ENCODE measurements at places on chromosomes 4 and X.

DNA sequence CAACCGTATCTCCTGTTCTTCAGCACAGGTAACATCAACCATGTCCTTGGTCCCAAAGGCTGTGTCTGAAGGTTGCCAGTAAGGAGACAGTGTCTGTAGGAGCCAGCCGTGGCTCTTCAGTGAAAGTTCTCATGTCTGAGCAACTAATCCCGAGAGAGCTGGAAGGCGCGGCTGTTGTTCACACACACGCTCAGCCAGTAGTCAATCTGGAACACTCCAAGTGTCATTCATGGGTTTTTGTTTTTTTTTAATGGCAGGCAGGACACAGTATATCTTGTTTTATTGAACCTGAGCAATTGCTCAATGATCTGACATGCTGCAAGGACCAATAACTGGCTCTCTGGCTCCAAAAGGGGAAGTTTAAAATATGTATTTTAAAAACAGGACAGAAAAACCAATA is 48.4 kb upstream of the MAP3K15 start:
- no peak for DNase-seq

GRCh38 chr4:114015444-114015899 is 36.0 kb upstream of the ARSJ start:
- no peak for DNase-seq

- no peak for DNase-seq
Observed at GRCh38 chr4:7073526-7074390, 5.9 kb upstream of the GRPEL1 start.

- DNase-seq: no peak
Observed at GRCh38 chr4:109930464-109930863, 17.8 kb downstream of the EGF start.

- DNase-seq: no peak
Observed at GRCh38 chrX:12325171-12325570, 186.9 kb downstream of the FRMPD4 start.

GRCh38 chr4:25075851-25076250 is 45.1 kb upstream of the LGI2 start:
- DNase-seq: no peak

- no peak for DNase-seq
Observed at GRCh38 chr4:40992472-40993295, 221.7 kb downstream of the APBB2 start.

GRCh38 chr4:184856277-184856609 is 30.5 kb upstream of the ACSL1 start:
- DNase-seq: no peak

DNA sequence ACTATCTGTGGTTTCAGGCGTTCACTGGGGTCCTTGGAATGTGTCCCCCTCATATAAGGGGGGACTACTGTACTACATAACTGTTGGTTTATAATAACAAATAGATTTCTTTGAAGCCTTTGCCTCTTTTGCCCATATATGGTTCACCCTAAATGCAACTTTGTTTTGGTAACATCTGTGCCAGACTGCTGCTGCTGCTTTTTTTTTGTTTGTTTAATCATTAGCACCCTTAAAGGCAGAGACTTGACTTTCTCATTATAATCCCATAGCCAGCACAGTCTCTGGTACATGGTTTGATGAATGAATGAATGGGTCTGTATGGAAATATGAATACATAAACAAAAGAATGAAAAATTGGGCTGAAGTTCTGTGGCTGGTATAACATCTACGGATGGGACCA is 80.2 kb upstream of the LHFPL1 start:
- DNase-seq: no peak

GRCh38 chrX:2829469-2830246 is 928 bp downstream of the GYG2 start:
- DNase-seq: no peak

GRCh38 chr4:133014473-133015135 is 134.5 kb upstream of the PCDH10 start:
- DNase-seq: no peak

GRCh38 chr4:40698733-40699132 is 51.0 kb upstream of the NSUN7 start:
- no peak for DNase-seq

GRCh38 chr4:129059028-129059427 is 34.3 kb downstream of the SCLT1 start:
- no peak for DNase-seq

DNA sequence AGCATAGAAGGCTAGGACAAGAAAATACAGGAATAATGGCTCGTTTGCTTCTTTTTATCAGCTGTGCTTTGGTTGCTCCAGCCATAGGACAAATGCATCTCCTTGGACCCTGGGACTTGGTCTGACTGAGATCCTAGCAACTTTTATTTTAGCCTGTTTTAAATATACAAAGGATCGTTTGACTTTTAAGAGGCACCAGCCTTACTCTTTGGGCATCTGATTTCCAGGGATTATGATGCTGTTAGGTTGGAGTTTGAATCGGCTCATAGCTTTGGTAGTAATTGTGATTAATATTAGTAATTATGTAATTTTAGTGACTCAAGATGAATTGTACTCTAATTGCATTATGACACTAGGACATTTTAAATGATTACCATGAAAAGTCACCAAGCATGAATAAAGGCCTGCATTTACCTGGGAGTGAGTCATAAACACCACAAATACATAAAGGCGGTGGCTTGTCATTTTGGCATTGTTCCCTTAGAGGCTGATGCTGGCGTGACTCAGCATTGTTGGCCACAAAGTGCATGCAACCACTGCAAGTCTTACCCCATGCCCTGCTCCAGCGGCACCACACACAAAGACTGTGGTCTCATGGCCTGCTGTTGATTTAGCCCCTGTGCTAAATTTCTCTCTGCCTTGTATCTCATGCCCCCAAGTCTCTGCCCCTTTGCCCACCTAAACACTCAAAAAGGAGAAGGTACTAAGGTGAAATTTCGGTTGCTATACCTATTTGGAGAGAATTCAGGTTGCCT is 12.4 kb downstream of the GPAT3 start:
- peak; percentile 2 for DNase-seq

DNA sequence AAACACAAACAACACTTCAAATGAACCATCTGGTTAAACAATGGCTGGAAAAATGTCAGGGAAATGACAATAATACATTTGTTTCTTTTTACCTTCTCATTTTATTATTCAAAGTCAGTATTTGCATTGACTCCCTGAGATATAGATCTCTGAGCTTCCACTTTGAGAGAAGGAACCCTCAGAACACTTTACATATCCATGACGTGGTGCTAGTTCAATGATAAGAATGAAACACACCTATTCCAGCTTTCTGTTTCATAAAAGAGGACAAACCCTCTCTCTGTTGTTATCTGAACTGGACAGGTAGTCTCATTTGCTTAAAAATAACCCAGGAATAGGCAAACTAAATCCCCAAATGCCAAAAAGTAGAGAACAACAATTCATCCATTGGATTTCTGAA is 65.3 kb upstream of the CCSER1 start:
- DNase-seq: no peak

- no peak for DNase-seq
Observed at GRCh38 chr4:97349468-97350186, 793.6 kb downstream of the STPG2 start.

DNA sequence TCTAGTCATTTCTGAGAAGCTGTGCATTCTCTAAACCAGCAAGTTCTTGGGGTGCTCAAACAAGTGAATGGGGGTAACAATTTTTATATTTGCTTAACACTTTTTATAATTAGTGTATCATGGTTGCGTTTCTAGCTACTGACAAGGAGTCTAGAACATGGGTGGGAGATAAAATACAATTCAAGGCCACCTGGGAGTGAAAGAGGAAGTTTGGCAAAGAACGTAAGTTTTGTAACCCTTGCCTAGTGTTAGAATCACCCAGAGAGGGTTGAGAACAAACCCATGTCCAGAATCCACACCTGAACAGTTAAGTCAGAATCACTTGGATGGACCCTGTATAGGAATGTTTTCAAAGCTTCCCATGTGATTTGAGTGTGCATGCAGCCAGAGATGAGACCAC is 92.7 kb downstream of the AFF2 start:
- DNase-seq: no peak

- DNase-seq: no peak
Observed at GRCh38 chr4:173223743-173224142, 55.1 kb downstream of the GALNT7 start.

- no peak for DNase-seq
Observed at GRCh38 chrX:101708163-101708562, 48.5 kb upstream of the ARMCX2 start.

DNA sequence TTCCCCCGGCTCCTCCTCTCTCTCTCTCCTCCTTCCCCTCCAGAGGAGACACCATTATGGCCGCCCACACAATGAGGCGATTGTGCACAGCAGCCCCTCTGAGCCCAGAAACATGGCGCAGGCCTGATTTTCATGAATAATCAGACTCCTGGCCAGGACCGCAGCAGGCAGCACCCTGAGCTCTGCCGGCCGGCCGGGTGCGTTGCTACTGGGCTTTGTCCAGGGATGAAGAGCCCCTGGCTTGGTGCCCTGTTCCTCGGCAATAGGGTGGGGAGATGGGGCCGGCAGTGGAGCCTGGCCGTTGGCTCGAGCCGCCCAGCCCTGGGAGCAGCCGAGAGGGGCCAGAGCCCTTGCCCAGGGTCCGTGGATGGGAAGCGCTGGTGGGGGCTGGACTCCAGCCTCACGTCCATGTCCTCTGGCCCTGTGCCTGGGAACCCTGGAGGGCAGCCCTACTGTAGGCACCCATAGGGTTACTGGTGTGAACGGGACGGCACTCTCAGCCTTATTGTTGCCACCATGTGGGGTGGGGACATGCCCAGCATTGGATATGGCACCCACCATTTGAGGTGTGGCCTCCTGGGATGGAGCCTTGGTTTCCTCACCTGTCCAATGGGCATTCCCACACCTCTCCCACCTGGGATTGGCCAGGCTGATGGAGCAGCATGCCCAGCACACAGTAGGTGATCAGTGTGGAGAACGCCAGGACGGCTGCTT is 103.0 kb downstream of the SORCS2 start:
- DNase-seq: no peak

GRCh38 chr4:27407616-27408015 is 547.0 kb downstream of the STIM2 start:
- no peak for DNase-seq

DNA sequence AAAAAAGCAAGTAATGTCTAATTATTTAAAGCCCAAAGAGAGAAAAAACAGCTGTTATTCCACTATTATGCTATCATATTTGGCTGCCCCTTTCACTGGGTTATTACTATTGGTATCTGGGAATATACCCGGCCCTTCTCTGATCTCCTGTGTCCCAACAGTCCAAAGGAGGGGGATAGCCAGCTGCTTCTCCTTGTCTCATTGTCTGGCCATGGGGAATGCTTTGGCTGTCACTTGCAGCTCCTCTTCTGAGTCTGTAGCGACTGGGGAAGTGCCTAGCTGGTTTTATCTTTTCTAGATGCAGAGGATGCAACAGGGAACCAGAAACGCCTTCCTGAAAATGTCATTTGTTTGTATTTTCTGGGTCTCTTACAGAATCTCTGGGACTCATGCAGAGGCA is 33.9 kb downstream of the MGARP start:
- DNase-seq: no peak

DNA sequence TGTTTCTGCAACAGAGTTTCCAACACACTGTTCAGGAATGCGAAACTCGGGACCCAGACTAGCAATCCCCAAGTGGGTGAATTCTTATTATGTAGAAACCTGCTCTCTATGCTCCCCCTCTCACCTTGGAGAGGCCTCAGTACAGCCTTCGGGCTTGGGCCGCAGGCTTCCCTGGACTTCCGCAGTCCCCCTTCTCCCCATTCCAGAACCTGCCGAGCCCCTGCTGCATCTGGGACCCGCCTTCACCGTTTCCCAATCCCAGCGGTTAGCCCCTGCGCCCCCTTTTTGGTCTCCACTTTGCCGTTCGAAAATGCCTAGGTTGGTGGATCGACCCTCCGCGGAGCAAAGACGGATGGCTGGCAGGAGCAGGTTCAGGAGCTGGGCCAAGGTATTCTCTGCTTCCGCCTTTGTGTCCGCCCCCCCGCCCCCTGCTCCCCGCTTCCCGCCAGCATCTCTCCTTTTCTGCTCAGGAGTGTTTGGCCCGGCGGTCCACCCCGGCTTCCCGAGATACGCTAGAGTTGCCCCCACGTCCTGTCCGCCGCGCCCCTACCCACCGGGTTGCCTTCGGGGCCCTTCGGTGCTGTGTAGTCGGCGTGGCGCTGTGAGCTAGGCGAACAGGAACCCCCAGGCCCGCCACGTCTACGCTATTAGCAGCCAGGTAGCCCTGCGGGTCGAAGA is 11.5 kb downstream of the HAND2 start:
- DNase-seq: no peak

GRCh38 chrX:45771560-45772340 is 571.1 kb upstream of the DIPK2B start:
- DNase-seq: peak; percentile 28

GRCh38 chrX:41695426-41695825 is 6.7 kb downstream of the GPR34 start:
- no peak for DNase-seq

DNA sequence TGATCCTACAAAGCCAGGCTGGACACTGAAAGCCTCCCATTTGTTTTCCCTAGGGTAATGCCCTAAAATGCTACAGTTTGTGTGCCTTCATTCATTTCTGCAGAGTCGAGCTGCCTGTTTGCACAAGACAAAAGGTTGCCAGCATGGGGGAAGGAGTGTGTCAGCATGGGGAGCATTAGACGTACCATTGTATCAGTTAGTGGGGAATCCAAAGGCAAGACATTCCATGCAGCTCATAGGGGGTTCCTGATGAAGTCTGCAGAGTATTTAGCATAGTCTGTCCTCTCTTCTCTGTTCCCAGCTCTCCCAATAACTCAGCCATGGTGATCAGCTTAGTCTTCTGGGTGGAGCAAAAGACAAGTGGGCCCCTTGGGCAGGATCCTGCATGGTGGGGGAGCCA is 276.9 kb upstream of the PCDH7 start:
- DNase-seq: no peak

DNA sequence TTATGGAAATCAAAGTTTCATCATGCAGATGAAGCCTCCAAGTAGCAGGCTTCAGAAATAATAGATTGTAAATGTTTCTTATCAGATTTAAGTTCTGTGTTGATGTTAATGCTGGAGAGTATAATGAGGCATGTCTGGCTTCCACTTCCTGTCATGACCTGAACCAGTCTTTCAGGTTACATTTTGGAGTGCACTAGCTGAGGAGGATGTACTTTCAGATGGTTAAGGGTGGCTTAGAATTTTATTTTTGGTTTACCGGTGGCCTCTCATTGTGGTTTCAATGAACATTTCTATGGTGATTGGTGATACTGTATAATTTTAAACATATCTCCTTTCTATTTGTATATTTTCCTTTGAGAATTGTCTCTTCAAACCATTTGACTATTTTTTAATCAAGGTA is 890.4 kb downstream of the SH3BGRL start:
- no peak for DNase-seq

- no peak for DNase-seq
Observed at GRCh38 chrX:47613082-47613481, 6.6 kb downstream of the SYN1 start.

DNA sequence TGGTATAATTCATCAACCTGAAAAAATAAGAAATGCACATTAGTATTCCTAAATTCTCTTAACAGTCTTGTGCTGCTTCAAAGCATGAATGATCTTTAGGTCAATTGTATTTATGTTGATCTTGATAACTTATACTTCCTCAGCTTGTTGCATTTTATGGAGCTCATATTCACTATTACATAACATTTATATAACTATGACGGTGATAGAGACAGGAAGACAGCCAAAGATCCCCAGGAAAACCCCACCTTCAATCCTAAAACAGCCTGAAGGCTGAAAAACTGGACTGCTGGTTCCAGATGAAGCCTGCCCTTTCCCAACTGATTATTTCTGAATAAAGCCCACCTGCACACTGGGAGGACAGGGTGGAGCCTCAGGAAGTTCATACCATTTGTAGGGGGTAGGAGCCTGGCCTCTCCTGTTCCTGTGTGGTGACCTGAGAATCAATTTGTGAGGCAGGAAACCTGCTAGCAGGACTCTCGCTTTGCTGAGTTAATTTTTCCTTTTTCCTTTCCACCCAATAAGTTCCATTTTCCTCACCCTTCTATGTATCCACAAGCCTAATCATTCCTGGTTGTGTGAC is 30.5 kb downstream of the MAGEC1 start:
- DNase-seq: no peak
